Esophagus muscularis mucosa (tissue), 4 donors: ENCODE measurements at places on chromosomes 13 and 19. TPM values are rescaled to one million over a fixed set of nuclear protein-coding genes. Genes with fewer than 3 reads are reported as not detected.

GRCh38 chr13:79647533-79647932 is 166.6 kb downstream of the NDFIP2 start:
- DNase-seq: no peak

DNA sequence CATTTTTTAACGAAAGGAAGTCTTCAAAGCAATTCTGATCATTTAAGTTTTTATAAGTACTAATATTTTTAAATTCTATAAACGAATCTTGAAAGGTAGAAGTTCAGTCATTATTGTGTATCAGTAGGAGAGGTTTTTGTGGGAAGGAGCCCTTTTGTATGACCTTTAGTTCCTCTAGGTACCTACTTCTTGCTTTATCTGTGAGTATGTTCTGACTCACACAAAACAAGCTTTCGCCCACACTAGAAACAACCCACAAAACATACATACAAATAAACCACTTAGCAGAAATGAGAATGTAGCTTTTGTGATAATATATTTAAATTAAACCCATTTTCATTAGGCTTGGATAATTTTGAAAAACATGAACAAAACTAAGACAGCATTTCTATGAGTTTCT is 27.8 kb downstream of the ERCC5 start:
- DNase-seq: no peak

SOX1 gene
- total RNA-seq: 0.17 TPM

JSRP1 gene
- total RNA-seq: not detected
